ENCODE measurements at places on chromosomes 5 and 9.

GRCh38 chr5:133109655-133110483 lies 58.1 kb downstream of the HSPA4 start:
- DNase-seq = no peak

DNA sequence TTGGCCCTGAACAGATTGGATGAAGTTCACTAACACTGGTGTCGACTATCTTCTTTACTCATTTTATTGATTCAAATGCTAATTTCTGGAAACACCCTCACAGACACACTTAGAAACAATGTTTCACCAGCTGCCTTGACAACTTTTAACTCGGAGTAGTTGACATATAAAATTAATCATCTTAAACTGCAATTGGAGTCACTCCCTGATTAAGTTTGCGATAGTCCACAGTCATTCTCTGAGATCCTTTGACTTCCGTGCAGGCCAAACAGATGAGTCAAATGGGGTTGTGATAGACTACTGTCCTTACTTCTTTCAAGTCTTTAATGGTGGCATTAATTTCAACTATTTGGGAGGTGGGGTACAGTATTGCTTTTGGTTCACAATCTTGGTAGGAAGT lies 114.4 kb upstream of the PCSK1 start:
- no peak for DNase-seq

GRCh38 chr9:123093141-123093540 lies 59.7 kb downstream of the GPR21 start:
- DNase-seq = no peak

GRCh38 chr5:75558221-75558620 lies 46.5 kb downstream of the POLK start:
- DNase-seq = no peak

- no peak for DNase-seq
These were observed 133.8 kb downstream of the TMEM174 start for GRCh38 chr5:73306741-73307275.

GRCh38 chr9:26125693-26126092 lies 447.4 kb upstream of the TUSC1 start:
- no peak for DNase-seq

- no peak for DNase-seq
These were observed 46.0 kb upstream of the SRFBP1 start for GRCh38 chr5:121915765-121916164.

- DNase-seq = peak; percentile 65
These were observed 1.1 kb downstream of the CFAP90 start for GRCh38 chr5:7849681-7850394.

DNA sequence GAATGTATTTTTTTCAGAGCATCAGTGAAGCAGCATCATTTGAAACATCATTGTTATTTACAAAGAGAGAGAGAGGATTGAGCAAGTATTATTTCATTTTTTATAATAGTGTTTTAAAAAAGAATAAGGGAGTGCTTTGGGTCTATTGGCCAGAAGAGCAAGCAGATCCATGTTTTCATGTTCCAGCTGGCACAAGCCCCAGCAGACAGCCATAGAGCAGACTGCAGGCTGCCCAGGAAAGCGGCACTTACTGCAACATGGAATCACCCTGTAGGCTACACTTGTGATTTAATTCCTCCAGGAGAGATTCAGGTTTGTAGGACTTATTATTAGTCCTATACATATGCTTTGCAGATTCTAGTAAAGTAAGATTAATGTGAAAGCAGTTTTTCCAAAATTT lies 407.0 kb upstream of the GRAMD2B start:
- peak; percentile 68 for DNase-seq

- DNase-seq = no peak
These were observed 1.2 kb downstream of the NSD1 start for GRCh38 chr5:177134697-177135225.

GRCh38 chr5:38612851-38613250 lies 56.4 kb upstream of the LIFR start:
- no peak for DNase-seq

GRCh38 chr5:73170522-73170921 lies 2.5 kb upstream of the TMEM174 start:
- no peak for DNase-seq

All from Ammon's horn (tissue), 1 donor.